ENCODE measurements at places on chromosomes 2 and 18. TPM values are rescaled to one million over a fixed set of nuclear protein-coding genes. Genes with fewer than 3 reads are reported as not detected.

GAREM2 gene
- total RNA-seq = 0.92 TPM

UGT1A3 gene
- total RNA-seq = 0.30 TPM

NLRC4 gene
- total RNA-seq = 7.2 TPM

CXCR1 gene
- total RNA-seq = 11.6 TPM

SERPINB4 gene
- not detected for total RNA-seq

GLI2 gene
- 2.1 TPM for total RNA-seq

TSN gene
- 31.8 TPM for total RNA-seq

DNA sequence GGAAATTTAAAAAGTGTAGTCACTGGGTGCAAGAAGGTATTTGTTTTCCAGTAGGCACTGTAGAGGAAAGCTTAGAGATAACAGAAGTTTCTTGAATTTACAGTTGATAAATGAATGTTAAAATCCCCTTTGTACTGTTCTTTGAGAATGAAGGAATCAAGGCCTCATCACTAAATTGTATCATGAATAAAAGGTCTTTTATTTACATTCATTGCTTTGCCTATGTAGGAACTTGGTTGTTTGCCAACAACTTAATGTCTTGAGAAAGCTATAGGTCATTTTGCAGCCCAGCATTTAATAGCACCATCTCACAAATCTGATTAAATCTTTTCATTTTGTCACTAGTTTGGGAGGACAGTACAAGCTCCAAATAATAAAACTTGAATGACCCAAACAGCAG is 213.9 kb upstream of the ITGA4 start:
- no peak overlapping the region for H3K4me3 ChIP-seq
- no peaks in the 10 kb centered on the region for H3K36me3 ChIP-seq
- no peaks in the 10 kb centered on the region for H3K4me1 ChIP-seq

- no peak for DNase-seq
- H3K27me3 ChIP-seq = no peaks in the 10 kb centered on the region
- H3K36me3 ChIP-seq = no peaks in the 10 kb centered on the region
- no peak overlapping the region for H3K4me3 ChIP-seq
- H3K4me1 ChIP-seq = no peaks in the 10 kb centered on the region
- no peak overlapping the region for H3K27ac ChIP-seq
Measured at GRCh38 chr2:58594175-58594574, 353.1 kb upstream of the FANCL start.

GRCh38 chr2:235235977-235236767 is 257.7 kb upstream of the AGAP1 start:
- no peaks in the 10 kb centered on the region for H3K36me3 ChIP-seq
- H3K27ac ChIP-seq = no peak overlapping the region
- H3K4me1 ChIP-seq = peaks cover 9% of the 10 kb centered on the region
- DNase-seq = no peak
- H3K4me3 ChIP-seq = no peak overlapping the region

DNA sequence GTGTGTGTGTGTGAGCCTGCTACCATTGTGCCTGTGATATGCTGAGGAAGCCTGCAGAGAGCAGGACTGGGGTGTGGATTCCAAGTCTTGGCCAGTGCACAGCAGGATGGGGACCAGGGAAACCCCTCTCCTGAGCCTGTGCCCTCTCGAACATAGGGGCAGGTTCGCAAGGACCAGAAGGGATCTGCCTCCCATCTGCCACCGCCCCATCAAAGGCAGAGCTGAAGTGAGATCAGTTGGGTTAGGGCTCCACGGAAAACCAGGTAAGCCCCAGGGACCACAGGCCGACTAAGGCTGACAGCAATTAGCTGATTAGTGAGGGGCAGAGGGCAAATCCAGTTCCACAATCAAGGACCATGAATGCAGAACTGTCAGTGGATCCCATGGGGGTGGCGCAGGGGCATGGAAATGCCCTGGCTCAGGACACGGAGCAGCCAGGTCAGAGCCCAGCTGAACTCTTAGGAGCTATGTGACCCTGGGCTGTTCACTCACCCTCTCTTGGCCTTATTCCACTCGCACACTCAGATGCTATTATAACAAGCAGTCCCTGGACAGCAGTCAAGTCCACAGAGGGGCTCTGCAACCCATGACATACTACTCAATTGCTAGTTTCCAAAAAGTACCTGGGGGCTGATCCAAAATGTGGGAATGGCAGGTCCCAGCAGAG is 84.2 kb upstream of the ID2 start:
- no peak overlapping the region for H3K27ac ChIP-seq
- H3K27me3 ChIP-seq = no peaks in the 10 kb centered on the region
- no peaks in the 10 kb centered on the region for H3K36me3 ChIP-seq
- DNase-seq = no peak

DNA sequence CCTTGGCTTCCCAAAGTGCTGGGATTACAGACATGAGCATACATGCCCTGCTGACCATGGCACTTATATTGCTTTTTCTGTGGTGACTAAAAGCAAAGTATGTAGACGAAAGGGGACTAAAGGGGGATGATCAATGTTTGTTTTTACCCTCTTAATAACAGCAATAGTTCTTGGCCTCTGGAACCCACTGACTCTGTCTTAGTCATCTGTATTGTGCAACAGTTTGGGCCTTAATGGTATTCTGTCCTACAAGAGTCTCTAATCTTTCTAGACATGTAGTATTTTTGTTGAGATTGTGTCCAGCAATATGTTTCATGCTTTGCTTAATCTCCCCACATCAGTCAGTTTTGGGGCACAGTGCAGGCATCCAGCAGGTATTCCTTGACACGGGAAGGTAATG is 359.9 kb upstream of the FANCL start:
- H3K27me3 ChIP-seq = no peaks in the 10 kb centered on the region
- no peaks in the 10 kb centered on the region for H3K36me3 ChIP-seq
- no peaks in the 10 kb centered on the region for H3K4me1 ChIP-seq

DNA sequence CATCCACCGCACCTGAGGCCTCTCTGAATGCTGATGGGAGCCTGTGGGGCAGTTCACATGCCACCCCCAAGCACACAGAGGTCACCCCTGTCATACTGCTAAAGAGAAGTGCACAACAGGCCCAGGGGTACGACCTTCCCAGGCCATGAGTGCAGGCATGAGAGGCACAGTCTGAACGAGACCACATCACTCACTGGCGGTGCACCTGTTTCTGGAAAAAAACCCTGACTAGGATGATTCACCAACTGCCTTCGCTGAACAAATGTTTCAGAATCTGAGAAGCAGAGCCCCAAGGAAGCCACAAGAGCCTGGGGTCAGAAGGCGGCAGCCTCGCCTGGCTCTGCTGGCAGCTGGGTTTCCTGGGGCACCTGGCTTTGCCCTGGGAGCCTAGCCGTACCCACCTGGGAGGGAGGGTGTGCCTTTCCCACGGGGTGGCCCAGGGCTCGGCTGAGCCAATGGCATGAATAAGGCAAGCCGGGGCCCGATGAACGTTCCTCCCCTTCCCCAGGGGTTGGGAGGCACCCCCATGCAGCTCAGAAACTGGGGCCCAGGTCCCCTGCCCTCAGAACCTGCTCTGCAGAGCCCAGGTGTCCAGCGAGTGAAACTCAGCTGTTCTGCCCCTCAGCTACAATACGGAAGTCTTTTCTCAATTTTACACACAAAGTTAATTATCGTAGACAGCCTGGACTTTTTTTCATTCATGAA is 73.8 kb downstream of the HDAC4 start:
- no peaks in the 10 kb centered on the region for H3K36me3 ChIP-seq
- no peak overlapping the region for H3K4me3 ChIP-seq
- H3K27me3 ChIP-seq = no peaks in the 10 kb centered on the region

- DNase-seq = no peak
- no peaks in the 10 kb centered on the region for H3K36me3 ChIP-seq
Measured at GRCh38 chr18:22257022-22257543, 87.7 kb downstream of the GATA6 start.

GRCh38 chr2:174750923-174751441 is 13.3 kb downstream of the CHRNA1 start:
- no peak overlapping the region for H3K4me3 ChIP-seq
- no peaks in the 10 kb centered on the region for H3K36me3 ChIP-seq
- H3K27me3 ChIP-seq = no peaks in the 10 kb centered on the region
- no peak for DNase-seq
- no peaks in the 10 kb centered on the region for H3K4me1 ChIP-seq

DNA sequence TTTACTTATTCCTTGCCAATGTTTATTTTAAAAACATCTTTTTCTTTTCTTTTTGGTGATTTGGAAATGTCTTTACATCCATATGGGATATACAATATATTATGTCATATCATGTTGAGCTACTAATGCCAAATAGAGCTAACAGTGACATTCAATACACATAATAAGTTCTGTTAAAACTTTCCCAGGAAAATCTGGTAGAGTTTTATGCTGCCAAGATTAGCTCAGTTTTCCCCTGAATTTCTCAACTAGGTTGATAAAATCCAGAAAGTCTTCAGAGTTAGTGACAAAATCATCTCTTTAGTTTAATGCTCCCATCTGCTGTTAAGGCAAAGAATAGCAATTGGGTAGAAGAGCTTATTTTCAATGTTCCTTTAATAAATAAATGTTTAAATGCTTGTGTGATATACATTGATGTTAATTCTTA is 9.9 kb downstream of the COL3A1 start:
- no peak overlapping the region for H3K4me3 ChIP-seq
- no peak overlapping the region for H3K27ac ChIP-seq
- H3K27me3 ChIP-seq = no peaks in the 10 kb centered on the region
- no peaks in the 10 kb centered on the region for H3K4me1 ChIP-seq

Data from upper lobe of left lung (tissue), 6 donors.